Occipital lobe (tissue), 3 donors: ENCODE measurements at places on chromosomes 11 and 22. TPM values are rescaled to one million over a fixed set of nuclear protein-coding genes. Genes with fewer than 3 reads are reported as not detected.

- DNase-seq, result no peak
These were observed 28.6 kb downstream of the FAM83F start for GRCh38 chr22:40023341-40023841.

DNA sequence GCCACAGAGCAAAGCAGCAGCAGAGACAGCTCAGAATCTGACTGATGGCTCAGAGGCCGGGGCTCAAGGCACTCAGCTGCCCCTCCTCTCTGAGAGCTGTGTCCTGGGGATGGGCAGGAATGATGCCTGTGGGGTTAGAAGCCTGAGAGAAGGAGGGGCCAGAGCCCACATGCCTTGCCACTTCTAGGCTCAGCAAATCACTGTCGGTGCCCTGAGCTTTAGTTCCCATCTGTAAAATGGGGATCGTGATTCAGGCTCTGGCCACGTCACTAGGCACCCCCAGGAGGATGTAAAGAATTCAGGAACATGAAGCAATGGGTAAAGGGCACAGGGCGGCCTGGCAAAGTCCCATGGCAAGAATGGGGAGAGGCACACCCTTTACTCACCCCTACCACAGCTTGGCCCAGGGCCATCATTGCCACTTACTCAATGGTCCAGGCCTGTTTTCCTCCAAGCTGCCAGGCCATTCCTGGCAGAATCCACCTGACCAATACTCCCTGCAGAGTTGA is 3.4 kb upstream of the CDC42EP2 start:
- no peak for DNase-seq

GRCh38 chr11:46445920-46446771 is 54.6 kb upstream of the CHRM4 start:
- DNase-seq, result no peak

GRCh38 chr11:72072348-72072747 is 8.0 kb downstream of the NUMA1 start:
- DNase-seq, result no peak

DNA sequence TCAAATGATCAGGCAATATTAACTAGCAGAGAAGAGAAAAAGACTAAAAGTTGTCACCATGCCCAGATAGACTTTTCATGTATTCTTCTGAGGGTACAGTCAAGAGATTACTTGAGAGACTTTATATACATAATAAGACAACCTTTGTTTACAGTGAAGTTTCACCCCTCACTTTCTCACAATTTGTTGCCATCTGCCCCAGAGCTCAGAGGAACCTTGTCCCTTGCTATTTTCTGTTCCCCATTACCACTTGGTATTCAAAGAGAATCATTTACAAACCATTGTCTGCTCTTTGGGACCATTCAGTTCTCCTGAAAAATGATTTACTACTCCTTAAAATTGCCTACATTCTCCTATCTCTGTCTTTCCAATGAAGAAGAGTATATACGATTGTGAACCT is 544.6 kb downstream of the CNTN5 start:
- no peak for DNase-seq

DNA sequence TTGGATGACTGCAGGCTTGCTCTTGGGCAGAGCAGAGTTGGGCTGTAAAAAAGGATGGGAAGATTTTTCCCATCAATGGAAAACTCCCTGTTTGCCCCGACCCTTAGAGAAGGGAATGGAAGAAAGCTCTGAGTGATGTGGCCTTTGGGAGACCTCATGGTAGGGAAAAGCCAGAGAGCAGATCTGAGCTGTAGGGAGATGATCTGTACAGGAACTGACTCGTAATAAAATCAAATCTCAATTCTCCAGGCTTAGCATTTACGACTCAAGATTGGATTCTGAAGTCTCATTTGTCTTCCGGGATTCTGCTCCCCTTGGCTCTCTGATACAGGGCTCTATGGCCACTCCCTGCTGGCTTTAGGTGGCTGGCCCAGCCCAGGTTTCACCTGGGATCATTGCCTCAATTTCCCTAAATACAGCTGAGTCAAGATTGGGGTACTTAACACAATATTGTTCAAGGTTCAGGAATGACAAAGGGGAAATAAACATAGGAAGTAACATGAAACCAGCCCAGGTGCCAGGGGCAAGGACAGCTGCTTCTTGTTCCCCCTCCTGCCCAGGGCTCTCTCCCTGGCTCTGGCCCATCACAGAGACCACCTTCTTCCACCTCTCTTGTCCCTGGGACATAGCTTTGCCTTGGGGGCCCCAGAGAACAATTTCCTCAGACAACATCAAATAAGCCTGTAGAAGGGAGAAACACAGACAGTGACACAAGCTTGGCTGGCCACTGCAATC is 38.4 kb upstream of the THY1 start:
- no peak for DNase-seq

GRCh38 chr11:116636341-116636929 is 136.4 kb downstream of the BUD13 start:
- no peak for DNase-seq

DNA sequence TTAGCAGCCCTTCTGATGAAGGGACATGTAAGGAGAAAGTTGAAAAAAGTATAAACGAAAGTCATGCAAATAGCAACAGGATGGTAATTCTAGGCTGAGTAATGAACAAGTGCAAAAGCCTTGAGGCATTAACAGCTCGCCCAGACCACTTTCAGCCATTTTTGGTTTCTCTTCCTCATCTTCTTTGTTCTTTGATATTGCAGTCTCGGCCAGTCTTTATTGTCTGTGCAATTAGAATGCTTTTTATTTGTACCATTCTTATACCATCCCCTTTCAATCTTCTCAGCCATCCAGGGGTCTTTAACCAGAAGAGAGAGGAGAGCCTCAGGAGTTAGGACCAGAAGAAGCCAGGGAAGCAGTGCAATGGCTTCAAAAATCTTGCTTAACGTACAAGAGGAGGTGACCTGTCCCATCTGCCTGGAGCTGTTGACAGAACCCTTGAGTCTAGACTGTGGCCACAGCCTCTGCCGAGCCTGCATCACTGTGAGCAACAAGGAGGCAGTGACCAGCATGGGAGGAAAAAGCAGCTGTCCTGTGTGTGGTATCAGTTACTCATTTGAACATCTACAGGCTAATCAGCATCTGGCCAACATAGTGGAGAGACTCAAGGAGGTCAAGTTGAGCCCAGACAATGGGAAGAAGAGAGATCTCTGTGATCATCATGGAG is 7.3 kb downstream of the TRIM34 start:
- no peak for DNase-seq

GRCh38 chr11:30837252-30837651 is 251.1 kb upstream of the MPPED2 start:
- no peak for DNase-seq

DNA sequence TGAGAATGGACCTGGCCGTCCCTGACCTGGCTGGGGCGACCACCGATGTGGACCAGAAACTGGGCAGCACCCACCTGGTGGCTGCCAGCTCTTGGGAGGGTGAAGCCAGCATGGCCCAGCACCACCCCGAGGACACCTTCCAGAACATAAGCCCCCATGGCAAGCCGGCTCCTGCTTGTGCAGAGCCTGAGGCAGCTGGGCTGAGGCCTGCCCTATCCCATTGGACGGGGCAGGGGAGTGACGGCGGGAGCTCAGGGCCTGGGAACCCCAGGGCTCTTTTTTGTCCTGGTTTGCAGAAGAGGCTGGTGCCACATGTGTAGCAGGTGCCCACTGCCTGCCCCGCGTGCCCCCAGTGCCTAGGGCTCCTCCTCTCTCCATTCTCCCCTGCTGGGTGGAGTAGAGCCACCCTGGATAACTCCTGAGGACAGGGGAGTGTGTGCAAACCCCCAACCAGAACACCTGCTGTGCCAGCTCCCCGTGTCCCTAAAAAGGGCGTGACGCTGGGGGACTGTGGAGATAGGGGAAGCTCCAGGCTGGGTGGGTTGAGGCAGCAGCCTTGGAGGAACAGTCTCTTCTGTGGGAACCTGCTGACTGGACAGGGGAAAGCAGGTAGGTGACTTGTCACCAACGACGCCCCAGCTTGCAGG is 11.9 kb downstream of the DUSP8 start:
- DNase-seq, result no peak

GRCh38 chr11:27619763-27620335 is 80.4 kb downstream of the BDNF start:
- DNase-seq, result no peak

DNA sequence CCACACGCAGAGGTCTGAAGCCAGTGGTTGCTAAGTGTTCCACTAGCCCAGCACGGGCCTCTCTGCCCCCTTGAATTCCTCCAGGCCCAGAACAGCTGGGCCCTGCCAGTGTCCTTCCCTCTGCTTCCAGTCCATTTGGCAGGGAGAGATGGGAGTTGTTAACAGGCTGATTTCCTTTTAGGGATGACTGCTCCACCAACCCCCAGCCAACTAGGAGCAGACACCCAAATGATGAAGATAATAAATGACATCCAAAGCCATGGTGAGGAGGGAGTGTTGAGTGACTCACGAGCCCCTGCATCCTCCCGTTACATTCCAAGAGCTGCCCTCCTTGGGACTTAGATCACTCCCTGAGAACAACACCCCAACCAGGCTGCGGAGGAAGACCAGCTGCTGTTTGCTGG is 20.6 kb downstream of the PARVA start:
- DNase-seq, result no peak

Gene DRICH1
- 0.31 TPM for total RNA-seq

Gene MRE11
- 17.6 TPM for total RNA-seq

Gene P2RX6
- not detected for total RNA-seq

Gene APLNR
- total RNA-seq, result 5.8 TPM

Gene C22orf15
- not detected for total RNA-seq

Gene MYBPC3
- not detected for total RNA-seq

Gene CLDN5
- total RNA-seq, result 83.8 TPM
